ENCODE measurements at places on chromosomes 16 and 17. TPM values are rescaled to one million over a fixed set of nuclear protein-coding genes. Genes with fewer than 3 reads are reported as not detected.

DNA sequence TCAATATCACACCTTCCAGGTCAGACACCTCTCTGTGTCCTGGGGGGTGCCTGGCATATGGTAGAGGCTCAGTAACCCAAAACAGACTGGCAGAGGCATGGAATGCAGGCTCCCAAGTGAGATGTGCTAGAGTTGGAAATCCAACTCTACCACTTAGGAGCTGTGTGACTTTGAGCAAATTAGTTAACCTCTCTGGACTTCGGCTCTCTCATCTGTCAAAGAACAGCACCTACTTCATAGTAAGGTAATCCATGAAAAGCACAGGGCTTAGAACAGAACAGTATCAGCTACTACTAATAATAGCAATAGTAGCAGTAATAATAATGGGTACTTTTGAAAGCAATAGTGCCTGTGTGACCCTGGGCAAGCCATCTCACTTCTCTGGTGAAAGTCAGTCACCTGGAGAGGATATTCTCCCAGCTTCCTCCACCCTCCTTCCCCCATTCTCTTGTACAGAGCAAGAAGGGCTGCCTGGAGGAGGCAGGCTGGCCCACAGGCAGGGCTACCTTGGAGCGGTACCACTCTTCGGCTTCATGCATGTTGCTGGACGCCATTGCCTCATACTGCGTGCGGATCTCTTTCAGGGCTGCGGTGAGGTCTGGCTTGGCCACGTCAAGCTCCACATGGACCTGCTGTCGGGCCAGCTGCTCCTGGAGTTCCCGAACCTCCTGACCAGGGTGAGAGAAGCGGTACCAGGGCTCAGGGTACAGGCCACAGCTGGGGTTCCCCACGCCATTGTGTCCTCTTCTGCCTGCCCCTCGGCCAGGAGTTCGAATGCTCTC lies 2.3 kb downstream of the GFAP start:
- H3K36me3 ChIP-seq, result no peaks in the 10 kb centered on the region
- H3K27me3 ChIP-seq, result no peaks in the 10 kb centered on the region

DNA sequence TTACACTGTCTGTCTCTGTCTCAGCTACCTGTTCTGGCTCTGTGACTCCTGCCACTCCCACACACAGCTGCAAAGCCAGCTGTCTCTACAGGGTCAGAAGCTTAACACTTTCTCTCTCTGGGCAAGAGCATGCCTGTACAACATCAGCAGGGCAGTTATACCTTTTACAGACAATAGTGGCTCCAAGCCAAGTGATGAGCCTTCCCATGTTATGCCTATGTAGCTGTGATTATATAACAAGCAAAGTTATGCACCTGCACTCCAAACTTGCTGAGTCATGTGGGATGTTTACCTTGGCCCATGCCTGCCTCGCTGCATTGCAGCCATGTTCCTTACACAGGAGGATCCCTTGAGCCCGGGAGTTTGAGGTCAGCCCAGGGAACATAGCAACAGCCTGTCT lies 31.8 kb upstream of the APPBP2 start:
- no peak for DNase-seq
- H3K4me1 ChIP-seq, result peaks cover 7% of the 10 kb centered on the region
- H3K36me3 ChIP-seq, result no peaks in the 10 kb centered on the region
- peaks cover 3% of the 10 kb centered on the region for H3K27me3 ChIP-seq
- H3K27ac ChIP-seq, result no peak overlapping the region

DNA sequence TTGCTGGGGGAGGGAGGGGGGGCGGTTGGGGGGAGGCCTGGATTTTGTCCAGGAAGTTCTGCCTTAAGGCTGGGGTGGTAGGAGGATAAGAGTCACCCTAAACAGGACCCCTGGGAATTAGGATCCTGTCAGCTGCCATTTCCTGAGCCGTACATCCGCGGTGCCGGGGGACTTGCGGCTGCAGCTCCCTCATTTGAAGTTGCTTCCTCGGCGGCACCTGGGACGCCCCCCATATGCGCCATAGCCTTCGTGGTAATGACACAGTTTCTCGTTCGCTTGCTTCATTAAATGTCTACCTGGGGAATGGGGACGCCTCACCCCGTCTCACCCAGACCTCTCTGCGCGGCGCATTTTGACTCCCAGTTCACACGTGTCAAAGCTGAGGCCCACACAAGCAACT lies 55.1 kb upstream of the PABPN1L start:
- H3K4me1 ChIP-seq, result peaks cover 6% of the 10 kb centered on the region
- H3K27ac ChIP-seq, result no peak overlapping the region
- no peak overlapping the region for H3K4me3 ChIP-seq
- DNase-seq, result no peak
- H3K36me3 ChIP-seq, result no peaks in the 10 kb centered on the region

DNA sequence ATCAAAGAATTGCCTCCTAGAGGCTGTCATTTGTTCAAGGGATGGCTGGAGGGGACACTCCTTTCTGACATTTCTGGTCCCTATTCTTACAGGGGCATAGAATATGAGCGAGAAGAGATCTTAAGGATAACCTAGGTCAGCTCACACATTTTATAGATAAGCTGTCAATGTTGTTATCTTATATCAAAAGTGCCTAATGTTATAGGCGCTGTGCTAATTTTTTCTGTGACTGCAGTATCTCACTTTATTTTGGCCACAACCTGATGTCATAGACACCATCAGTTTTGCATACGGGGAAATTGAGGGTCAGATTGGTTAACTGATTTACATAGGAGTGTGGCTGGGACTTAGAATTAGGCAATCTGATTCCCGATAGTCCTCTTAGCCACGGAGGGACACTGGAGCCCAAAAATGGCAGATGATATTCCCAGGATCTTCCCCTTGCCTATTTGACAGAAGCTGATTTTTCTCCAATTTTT lies 1.2 kb downstream of the CPD start:
- peak overlapping the region; percentile 91 for H3K4me3 ChIP-seq
- peaks cover 63% of the 10 kb centered on the region for H3K4me1 ChIP-seq
- H3K36me3 ChIP-seq, result no peaks in the 10 kb centered on the region
- peak overlapping the region; percentile 44 for H3K27ac ChIP-seq
- H3K27me3 ChIP-seq, result no peaks in the 10 kb centered on the region
- DNase-seq, result peak; percentile 7

- peaks cover 4% of the 10 kb centered on the region for H3K27me3 ChIP-seq
- no peak for DNase-seq
- peaks cover 11% of the 10 kb centered on the region for H3K36me3 ChIP-seq
- H3K4me1 ChIP-seq, result peaks cover 5% of the 10 kb centered on the region
These were observed 31.9 kb downstream of the POLR2A start for GRCh38 chr17:7515911-7516610.

Gene CA10
- total RNA-seq, result not detected

DNA sequence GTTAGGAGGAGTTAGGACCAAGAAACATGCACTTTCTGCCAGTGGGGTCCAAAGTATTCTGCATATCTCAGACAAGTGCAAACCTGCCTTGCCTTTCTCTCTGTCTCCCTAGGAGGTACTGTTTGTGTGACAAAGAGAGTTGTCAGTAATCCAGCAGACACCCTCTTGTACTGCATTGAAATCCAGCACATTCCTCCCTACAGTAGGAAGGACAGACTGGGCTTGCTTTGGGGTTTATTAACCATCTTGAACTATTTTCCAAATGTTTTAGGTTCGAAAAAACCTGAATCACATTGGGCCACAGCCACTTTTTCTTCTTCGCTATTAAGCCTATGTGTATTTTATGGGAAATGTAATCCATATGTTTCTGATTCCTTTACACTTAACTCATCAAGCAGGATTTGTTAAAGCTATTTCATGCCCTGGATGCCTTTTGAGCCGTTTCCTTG lies 204.2 kb upstream of the KCNJ16 start:
- DNase-seq, result peak; percentile 70
- no peaks in the 10 kb centered on the region for H3K36me3 ChIP-seq
- peaks cover 1% of the 10 kb centered on the region for H3K27me3 ChIP-seq
- H3K4me3 ChIP-seq, result peak overlapping the region; percentile 47

DNA sequence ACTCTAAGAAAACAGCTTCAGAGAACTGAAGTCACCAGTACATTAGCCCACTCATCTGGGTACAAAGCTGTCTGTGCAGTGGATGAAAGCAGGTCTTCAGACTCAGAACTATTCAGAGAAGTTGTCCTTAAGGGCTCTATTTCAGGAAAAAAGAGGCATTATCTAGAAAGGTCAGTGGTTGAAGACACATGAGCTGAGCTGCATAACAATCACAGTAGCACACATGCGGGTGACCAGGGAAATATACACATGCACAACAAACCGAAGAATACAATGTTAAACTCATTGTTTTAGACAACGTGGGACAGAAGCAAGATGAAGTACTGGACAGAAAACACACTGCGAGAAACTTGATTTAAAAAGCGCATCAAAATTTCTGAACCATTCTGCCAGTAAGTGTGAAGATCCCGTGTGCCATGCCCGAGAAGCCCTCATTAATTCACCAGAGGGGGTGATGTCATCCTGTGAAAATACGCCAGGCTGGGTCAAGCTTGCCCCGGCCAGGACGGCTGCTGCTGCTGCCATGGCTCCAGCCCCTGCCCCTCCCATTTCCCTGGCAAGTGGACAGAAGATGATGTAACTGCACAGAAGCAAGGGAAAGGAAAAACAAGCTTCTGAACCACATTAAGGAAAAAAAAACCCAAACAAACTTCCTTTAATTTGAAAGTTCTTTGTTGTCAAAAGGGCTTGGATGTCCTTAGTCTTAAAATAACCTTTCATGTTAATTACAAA lies 10.1 kb downstream of the DYNC1LI2 start:
- H3K4me3 ChIP-seq, result peak overlapping the region; percentile 65
- no peaks in the 10 kb centered on the region for H3K27me3 ChIP-seq
- peak; percentile 85 for DNase-seq

GRCh38 chr16:11949527-11949926 lies 7.7 kb upstream of the NPIPB2 start:
- no peaks in the 10 kb centered on the region for H3K27me3 ChIP-seq
- no peak overlapping the region for H3K27ac ChIP-seq
- H3K36me3 ChIP-seq, result no peaks in the 10 kb centered on the region
- no peak overlapping the region for H3K4me3 ChIP-seq
- peaks cover 22% of the 10 kb centered on the region for H3K4me1 ChIP-seq

DNA sequence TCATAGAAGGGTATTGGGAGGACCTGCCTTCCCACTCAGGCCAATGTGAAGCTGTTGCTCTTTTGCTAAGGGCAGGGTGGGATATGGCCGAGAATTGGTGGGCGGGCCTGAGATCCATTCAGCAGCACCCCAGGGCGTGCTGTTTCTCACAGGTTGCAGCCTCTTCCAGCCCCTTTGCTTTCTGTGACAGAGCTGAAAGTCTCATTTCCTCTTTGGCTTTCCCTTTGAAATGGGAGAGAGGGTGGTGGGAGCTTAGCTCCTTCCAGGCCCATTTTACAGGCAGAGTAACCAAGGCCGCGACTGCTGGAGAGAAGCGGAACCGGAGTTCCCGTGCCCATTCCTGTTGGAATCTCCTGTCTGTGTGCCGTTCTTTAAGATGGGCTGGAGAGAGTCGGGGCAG lies 183.0 kb downstream of the RAB11FIP4 start:
- peaks cover 79% of the 10 kb centered on the region for H3K4me1 ChIP-seq
- H3K27me3 ChIP-seq, result peaks cover 4% of the 10 kb centered on the region

- H3K4me3 ChIP-seq, result peak within 1 kb of the TSS; percentile 88
- DNase-seq, result peak; percentile 81
- peak within 1 kb of the TSS; percentile 20 for H3K27ac ChIP-seq
- H3K36me3 ChIP-seq, result peaks cover 11% of the 10 kb centered on the region
These were observed at the start of the genes INCA1 and KIF1C for GRCh38 chr17:4997302-4998026. Gene INCA1, minus strand, starts transcription at chr17:4997522. Its CDS starts 3,085 bp downstream, at chr17:4994437. Gene KIF1C, plus strand, starts transcription at chr17:4997950. Its CDS starts 2,297 bp downstream, at chr17:5000247.

DNA sequence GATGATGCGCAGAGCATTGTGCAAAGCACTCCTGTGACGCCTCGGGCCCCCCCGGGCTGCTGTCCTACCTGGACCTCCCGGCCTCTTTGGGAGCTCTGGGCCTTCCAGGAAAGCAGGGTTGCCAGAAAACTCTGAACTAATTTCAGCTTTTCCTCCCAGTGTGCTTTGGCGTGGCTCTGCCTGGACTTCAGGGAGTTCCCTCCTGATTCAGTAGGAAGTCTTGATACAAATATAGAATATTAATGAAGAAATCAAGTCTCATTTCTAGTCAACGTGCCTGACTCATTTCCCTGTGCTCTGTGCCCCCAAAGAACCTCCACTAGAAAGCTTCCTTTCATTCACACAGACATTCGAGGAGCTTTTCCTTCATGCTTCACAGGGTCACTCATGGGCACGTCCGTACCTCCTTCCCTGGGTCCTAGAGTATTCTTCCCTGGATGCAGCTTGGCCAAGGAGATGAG lies 84.0 kb upstream of the NOL11 start:
- no peaks in the 10 kb centered on the region for H3K36me3 ChIP-seq
- no peak for DNase-seq
- H3K4me3 ChIP-seq, result no peak overlapping the region

- peaks cover 17% of the 10 kb centered on the region for H3K4me1 ChIP-seq
- no peak for DNase-seq
- H3K4me3 ChIP-seq, result no peak overlapping the region
- H3K36me3 ChIP-seq, result no peaks in the 10 kb centered on the region
These were observed 31.6 kb downstream of the TEKT3 start for GRCh38 chr17:15309793-15310192.

Gene KRT222
- total RNA-seq, result not detected

DNA sequence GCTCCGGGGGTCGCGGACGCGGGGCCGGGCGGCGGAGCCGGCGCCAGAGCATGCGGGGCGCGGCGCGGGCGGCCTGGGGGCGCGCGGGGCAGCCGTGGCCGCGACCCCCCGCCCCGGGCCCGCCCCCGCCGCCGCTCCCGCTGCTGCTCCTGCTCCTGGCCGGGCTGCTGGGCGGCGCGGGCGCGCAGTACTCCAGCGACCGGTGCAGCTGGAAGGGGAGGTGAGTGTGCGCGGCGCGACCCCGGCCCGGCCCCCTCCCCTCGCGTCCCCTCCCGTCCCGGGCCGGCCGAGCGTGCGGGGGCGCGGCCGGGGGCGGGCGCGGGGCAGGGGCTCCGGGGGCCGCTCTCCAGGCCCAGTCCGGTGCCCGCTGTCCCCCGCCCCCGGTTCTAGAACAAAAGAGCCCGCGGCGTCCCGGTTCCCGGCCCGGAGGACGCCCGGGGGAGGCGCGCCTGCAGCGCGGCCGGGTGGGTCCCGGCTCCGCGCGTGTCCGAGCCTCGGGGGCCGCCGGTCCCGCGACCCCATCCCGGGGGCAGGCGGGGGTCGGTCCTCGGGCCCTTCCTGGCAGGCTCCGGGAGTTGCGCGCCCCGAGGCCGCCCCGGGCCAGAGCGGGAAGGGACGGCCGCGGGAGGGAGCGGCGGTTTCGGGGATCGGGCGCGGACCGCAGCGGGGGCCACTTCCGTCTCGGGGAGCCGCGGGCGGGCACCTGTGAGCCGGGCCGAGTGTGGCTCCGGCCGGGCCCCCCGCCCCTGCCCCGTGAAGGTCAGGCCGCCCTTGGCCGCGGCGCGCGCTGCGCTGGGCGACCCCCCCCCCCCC lies 563 bp downstream of the METRNL start:
- no peak overlapping the region for H3K27ac ChIP-seq
- DNase-seq, result no peak
- H3K4me3 ChIP-seq, result no peak overlapping the region
- H3K36me3 ChIP-seq, result peaks cover 15% of the 10 kb centered on the region
